ENCODE measurements at places on chromosomes 3 and 15. TPM values are rescaled to one million over a fixed set of nuclear protein-coding genes. Genes with fewer than 3 reads are reported as not detected.

GRCh38 chr3:60588806-60589205, 662.4 kb downstream of the FHIT start:
- no peaks in the 10 kb centered on the region for H3K36me3 ChIP-seq
- H3K4me1 ChIP-seq, result no peaks in the 10 kb centered on the region
- no peak overlapping the region for H3K27ac ChIP-seq
- no peak overlapping the region for H3K4me3 ChIP-seq
- no peaks in the 10 kb centered on the region for H3K27me3 ChIP-seq
- DNase-seq, result no peak

FBXO40 gene
- total RNA-seq, result not detected

GRCh38 chr15:90637693-90638092, 79.5 kb upstream of the BLM start:
- no peaks in the 10 kb centered on the region for H3K27me3 ChIP-seq
- no peaks in the 10 kb centered on the region for H3K36me3 ChIP-seq
- H3K4me1 ChIP-seq, result no peaks in the 10 kb centered on the region

DNA sequence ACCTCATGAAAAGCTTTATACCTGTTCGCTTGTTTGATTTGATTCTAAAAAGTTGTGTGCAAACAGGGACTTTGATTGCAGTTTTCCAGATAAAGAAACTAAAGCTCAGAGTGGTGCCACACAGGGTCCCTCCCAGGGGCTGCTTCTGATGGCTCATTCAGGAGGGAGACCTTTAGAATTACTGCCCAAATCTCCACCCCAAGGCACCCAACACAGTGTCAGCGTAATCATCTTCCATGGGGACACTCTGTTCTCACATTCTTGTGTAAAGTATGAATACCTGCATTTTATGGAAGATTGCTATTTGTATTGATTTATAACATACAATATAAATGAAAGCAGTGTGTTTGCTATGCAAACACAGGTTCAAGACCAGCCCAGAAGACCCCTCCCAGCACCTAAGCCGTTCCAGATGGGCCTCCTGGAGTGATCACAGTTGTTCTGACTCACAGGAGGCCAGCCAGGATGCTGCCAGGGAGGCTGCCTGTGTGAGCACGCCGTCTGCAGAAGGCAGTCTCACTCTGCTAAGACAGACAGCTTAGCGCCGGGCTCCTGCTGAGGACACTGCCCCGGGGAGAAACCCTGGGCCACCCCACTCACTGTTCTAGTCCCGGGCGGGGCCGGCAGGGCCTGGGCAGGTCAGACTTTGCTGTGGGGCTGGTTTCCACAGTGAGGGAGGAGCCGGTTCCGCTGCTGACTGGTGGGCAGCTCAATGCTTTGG, 185.6 kb downstream of the FAM43A start:
- H3K27ac ChIP-seq, result peak overlapping the region; percentile 36
- H3K4me1 ChIP-seq, result peaks cover 27% of the 10 kb centered on the region
- H3K36me3 ChIP-seq, result no peaks in the 10 kb centered on the region
- no peak overlapping the region for H3K4me3 ChIP-seq
- no peak for DNase-seq

- DNase-seq, result no peak
- no peaks in the 10 kb centered on the region for H3K36me3 ChIP-seq
- no peaks in the 10 kb centered on the region for H3K4me1 ChIP-seq
- H3K27ac ChIP-seq, result no peak overlapping the region
Measured at GRCh38 chr3:102576651-102577050, 141.8 kb downstream of the ZPLD1 start.

DNA sequence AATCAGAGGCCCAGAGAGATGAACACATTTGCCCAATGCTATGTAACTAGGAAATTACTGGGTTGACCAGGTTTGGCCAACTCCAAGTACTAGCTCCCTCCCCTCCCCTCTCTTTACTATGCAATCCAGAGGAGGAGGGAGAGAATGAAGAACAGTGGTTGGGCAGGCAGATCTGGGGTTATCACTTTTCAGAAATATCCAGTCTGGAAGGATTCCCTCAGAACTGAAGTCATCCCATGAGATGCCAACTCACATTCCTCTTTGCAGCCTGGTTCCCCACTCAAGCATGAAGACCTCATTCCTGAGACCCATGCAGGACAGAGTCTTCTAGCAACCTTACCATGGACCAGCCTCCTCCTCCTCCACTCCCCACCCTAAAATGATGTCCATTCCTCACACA, 201.1 kb downstream of the TLE3 start:
- peaks cover 7% of the 10 kb centered on the region for H3K27me3 ChIP-seq
- H3K4me3 ChIP-seq, result no peak overlapping the region
- no peaks in the 10 kb centered on the region for H3K4me1 ChIP-seq
- no peak for DNase-seq
- no peak overlapping the region for H3K27ac ChIP-seq
- no peaks in the 10 kb centered on the region for H3K36me3 ChIP-seq

DNA sequence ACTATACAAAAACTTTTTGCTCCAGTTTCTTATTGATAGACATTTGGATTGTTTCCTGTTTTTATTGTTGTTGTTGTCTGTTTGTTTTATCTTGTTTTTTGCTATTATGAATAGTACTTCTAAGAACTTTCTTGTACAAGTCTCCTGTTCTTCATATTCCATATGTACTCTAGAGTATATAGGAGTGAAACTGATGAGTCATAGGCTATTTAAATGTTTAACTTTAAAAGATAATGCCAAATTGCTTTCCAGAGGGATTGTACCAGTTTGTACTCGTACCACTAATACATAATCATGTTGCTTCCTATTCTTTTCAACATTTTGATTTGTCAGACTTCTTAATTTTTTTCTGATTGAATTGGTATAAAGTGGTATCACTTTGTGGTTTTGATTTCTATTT, 19.6 kb downstream of the LRRC49 start:
- no peak overlapping the region for H3K27ac ChIP-seq
- no peaks in the 10 kb centered on the region for H3K27me3 ChIP-seq
- no peak for DNase-seq

CRABP1 gene
- total RNA-seq, result 6.7 TPM

GATA2 gene
- total RNA-seq, result 74.6 TPM

DNA sequence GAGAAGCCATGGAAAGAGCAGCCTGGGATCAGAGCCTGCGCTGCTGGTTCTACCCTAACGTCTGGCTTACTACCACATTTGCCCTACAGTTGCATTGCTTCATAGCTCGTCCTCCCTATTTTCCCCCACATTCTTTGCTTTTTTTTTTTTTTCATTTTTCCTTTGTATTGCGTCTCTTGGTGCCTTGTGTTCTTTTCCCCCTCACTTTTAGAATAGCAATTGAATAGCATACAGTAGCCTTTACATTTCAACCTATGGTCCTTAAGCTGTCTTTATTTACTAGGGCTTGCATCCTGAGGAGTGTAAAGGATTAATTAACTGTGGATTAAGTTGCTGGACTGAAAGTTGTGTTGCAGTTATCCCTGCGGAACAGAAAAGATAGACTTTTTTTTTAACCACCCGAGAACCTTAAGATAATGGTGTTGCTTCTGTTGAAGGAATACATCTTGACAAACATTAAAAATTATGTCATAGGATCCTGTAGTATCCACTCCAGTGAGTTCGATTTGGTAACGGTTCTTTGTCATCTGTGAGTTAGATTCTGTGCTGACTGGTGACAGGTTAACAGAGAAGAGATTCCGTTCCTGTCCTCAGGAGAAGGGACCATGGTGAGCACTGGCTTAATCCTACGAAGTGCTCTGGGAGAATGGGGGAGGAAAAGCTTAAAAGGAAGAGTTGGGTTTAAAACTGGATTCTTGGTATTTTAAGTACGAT, 417.4 kb upstream of the NAALADL2 start:
- no peaks in the 10 kb centered on the region for H3K27me3 ChIP-seq
- peak overlapping the region; percentile 97 for H3K27ac ChIP-seq

DNA sequence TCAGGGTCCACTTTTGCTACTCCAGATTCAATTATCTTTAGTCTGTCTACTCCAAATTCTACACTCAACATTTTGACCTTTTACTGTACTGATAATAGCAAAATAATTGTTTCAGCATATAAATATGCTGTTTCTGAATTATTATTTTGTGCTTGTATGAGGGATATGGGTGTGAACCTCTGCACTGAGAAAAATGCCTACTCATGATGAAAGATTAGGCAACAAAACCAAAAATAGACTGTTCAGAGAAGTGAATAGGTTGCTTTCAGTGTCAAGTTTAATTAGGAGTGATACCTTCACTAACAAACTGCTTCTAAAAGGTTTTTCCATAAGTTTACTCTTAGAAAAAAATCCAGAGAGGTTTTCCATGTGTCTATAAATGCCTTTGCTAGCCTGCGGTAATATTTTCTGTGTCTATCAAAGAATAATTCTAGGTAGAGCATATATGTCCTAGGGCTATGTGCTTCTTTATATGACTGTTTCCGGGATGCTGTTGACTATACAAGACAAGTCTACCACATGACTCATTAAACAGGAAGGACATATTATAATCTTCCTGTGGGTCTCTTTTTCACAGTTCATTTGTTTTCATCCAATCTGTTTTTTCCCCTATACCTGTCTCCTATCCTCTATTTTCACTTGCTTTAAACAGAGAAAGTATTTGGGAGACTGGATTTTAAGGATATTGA, 218.5 kb upstream of the TTC14 start:
- no peaks in the 10 kb centered on the region for H3K27me3 ChIP-seq
- no peaks in the 10 kb centered on the region for H3K36me3 ChIP-seq
- no peak overlapping the region for H3K4me3 ChIP-seq
- H3K4me1 ChIP-seq, result no peaks in the 10 kb centered on the region
- DNase-seq, result no peak

- no peak for DNase-seq
- H3K27ac ChIP-seq, result no peak overlapping the region
Measured at GRCh38 chr3:38611866-38612265, 37.6 kb downstream of the SCN5A start.

GRCh38 chr15:88956906-88957305, 43.7 kb upstream of the MFGE8 start:
- no peaks in the 10 kb centered on the region for H3K27me3 ChIP-seq
- peaks cover 8% of the 10 kb centered on the region for H3K4me1 ChIP-seq
- H3K27ac ChIP-seq, result no peak overlapping the region
- no peak for DNase-seq

GRCh38 chr3:143885780-143886427, 37.6 kb upstream of the SLC9A9 start:
- no peaks in the 10 kb centered on the region for H3K4me1 ChIP-seq
- no peaks in the 10 kb centered on the region for H3K36me3 ChIP-seq
- DNase-seq, result peak; percentile 38
- no peak overlapping the region for H3K4me3 ChIP-seq

- DNase-seq, result no peak
- no peak overlapping the region for H3K4me3 ChIP-seq
- H3K27me3 ChIP-seq, result no peaks in the 10 kb centered on the region
- H3K4me1 ChIP-seq, result no peaks in the 10 kb centered on the region
Measured at GRCh38 chr3:197889204-197889930, 60.6 kb upstream of the RPL35A start.

DNA sequence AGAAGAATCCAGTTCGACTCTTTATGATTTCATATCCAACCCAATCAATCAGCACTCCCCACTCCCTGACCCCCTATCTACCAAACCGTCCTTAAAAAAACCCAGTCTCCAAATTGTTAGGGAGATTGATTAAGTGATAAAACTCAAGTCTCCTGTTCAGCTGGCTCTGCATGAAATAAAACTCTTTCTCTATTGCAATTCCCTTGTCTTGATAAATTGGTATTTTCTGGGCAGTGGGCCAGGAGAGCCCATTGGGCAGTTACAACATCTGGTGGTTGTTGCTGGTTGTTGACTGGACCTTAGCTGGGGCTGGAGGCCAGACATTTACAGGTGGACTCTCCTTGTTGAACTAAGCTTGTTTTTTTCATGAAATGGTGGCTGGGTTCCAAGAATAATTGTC, 642.3 kb downstream of the ROBO2 start:
- H3K27ac ChIP-seq, result no peak overlapping the region
- no peaks in the 10 kb centered on the region for H3K36me3 ChIP-seq
- DNase-seq, result no peak
- no peaks in the 10 kb centered on the region for H3K27me3 ChIP-seq
- no peak overlapping the region for H3K4me3 ChIP-seq
- no peaks in the 10 kb centered on the region for H3K4me1 ChIP-seq

- no peaks in the 10 kb centered on the region for H3K36me3 ChIP-seq
- DNase-seq, result no peak
- H3K27me3 ChIP-seq, result no peaks in the 10 kb centered on the region
- H3K4me1 ChIP-seq, result no peaks in the 10 kb centered on the region
Measured at GRCh38 chr15:99006146-99006545, 1.4 kb downstream of the PGPEP1L start.

- no peaks in the 10 kb centered on the region for H3K27me3 ChIP-seq
- no peaks in the 10 kb centered on the region for H3K36me3 ChIP-seq
- no peaks in the 10 kb centered on the region for H3K4me1 ChIP-seq
- no peak for DNase-seq
Measured at GRCh38 chr3:74562558-74563269, 51.7 kb downstream of the CNTN3 start.

LRRC2 gene
- total RNA-seq, result not detected

- H3K4me1 ChIP-seq, result no peaks in the 10 kb centered on the region
- H3K27ac ChIP-seq, result no peak overlapping the region
- H3K36me3 ChIP-seq, result no peaks in the 10 kb centered on the region
- no peak for DNase-seq
- no peak overlapping the region for H3K4me3 ChIP-seq
Measured at GRCh38 chr15:88115486-88116152, 140.9 kb downstream of the NTRK3 start.

DNA sequence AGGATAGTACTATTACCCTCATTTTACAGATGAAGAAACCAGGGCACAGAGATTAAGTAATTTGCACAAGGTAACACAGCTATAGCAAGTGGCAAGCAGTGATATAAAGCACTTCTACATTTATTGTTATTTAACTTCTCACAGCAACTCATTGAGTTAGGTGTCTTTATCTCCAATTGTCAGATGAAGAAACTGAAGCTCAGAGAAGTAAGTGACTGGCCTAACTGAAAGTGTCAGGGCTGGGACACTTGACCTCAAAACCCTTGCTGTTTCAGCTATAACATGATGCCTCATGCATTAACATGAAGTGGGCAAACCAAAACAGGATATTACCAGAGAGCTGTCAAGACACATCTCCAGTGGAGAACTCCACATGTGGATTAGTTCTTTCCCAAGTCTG, 65.8 kb upstream of the LEKR1 start:
- no peaks in the 10 kb centered on the region for H3K36me3 ChIP-seq
- no peaks in the 10 kb centered on the region for H3K4me1 ChIP-seq
- no peak overlapping the region for H3K27ac ChIP-seq
- H3K4me3 ChIP-seq, result no peak overlapping the region

AMIGO3 gene
- total RNA-seq, result 0.72 TPM

CCDC54 gene
- not detected for total RNA-seq

DNA sequence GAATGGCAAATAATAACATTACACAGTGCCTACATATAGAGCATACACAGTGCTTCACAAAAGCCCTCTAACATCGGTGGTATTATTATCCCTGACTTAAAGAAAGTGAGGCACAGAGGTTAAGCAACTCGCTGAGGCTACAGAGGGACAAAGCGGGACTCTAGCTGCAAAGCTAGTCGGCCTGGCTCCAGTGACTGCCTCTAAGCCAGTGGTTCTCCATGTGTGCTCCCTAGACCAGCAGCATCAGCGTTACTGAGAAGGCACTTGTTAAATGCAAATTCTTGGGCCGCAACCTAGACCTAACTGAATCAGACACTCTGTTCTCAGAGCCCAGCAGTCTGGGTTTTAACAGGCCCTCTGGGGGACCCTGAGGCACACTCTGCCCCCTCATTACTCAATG, 33.1 kb upstream of the LIPC start:
- no peaks in the 10 kb centered on the region for H3K27me3 ChIP-seq
- no peak for DNase-seq
- H3K4me3 ChIP-seq, result no peak overlapping the region
- no peaks in the 10 kb centered on the region for H3K4me1 ChIP-seq
- H3K36me3 ChIP-seq, result no peaks in the 10 kb centered on the region

- H3K4me1 ChIP-seq, result no peaks in the 10 kb centered on the region
- H3K4me3 ChIP-seq, result no peak overlapping the region
- no peak for DNase-seq
- H3K27ac ChIP-seq, result no peak overlapping the region
- H3K27me3 ChIP-seq, result no peaks in the 10 kb centered on the region
- H3K36me3 ChIP-seq, result no peaks in the 10 kb centered on the region
Measured at GRCh38 chr3:17911986-17912760, 169.7 kb upstream of the TBC1D5 start.
